RCC 7860 (cell line): ENCODE measurements at places on chromosomes 12 and 14.

DNA sequence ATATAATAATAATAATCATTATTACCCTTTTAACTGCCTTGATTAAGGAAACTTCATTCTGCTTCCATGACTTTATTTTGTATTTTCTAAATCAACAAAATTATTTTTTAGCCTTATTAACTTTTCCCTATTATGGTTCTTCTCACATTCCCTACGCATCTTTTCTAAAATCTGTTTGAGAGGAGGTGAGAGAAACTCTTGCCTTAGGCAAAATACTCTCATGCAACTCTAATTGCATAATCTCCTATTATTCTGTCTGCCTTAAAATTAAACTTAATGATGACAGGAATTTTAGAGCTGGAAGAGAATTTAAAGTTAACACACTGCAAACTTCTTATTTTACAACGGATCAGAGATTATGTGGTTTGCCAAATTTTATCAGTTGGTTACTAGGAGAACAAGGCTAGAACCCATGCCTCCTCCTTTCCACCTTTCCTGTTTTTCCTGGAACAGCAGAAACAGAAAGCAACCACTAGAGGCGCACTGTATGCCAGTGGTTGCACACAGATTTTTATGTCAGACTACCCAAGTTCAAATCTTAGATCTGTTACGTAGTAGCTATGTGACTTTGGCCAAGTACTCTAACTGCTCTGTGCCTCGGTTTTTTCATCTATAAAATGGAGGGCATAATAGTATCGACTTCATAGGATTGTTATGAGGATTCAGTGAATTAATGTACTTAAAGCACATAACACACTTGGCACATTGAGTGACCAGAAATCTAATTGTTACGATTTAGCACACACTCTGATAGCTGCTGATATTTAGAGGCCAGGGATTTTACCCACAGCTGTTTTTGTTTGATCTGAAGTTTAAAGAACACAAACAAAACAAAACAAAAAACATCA lies 4.3 kb upstream of the BRMS1L start:
- no peak for DNase-seq

DNA sequence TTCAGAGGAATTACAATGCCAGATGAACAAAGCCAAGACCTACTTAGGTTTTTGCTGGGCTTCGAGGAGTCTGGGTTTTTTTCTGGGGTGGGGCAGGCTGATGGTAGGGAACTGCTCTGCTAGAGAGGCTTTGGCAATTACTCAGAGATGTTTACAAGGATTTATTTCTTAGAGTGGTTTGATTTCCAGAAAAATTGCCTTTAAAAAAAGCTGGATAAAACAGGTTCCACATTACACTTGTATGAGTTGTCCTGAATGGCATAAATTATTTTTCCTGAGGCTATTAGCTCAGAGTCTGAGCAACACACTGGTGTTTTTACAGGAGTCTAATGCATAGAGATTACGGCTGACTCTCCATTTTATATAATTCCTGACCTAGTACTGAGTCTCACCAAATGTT lies 118.5 kb upstream of the FRMD6 start:
- no peak for DNase-seq

DNA sequence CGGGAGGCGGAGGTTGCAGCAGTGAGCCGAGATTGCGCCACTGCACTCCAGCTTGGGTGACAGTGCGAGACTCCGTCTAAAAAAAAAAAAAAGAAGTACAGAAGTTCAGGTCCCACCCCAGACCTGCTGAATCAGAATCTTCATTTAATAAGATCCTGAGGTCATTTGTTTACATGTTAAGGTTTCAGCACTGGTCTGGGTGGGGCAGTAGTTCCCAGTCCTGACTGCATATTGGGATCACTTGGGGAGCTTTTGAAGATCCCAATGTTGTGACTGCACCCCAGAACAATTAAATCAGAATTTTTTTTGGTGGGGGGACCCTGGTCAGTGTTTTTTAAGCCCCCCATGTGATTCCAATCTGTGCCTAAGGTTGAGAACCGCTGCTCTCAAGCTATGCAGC lies 11.7 kb upstream of the COL2A1 start:
- no peak for DNase-seq

DNA sequence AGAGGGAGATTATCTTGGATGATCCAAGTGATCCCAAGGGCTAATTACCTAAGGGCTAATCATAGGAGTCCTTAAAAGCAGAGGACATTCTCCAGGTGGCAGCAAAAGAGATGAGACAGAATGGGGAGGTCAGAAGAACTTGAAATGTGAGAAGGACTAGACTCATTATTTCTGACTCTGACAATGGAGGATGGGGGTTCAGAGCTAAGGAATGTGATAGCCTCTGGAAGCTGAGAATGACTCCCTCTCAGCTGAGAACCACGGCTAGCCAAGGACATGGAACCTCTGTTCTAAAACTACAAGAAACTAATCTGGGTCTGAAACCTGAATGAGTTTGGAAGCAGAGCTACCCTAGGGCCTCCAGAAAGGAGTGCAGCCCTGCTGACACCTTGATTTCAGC lies 35.6 kb upstream of the ANKS1B start:
- no peak for DNase-seq

DNA sequence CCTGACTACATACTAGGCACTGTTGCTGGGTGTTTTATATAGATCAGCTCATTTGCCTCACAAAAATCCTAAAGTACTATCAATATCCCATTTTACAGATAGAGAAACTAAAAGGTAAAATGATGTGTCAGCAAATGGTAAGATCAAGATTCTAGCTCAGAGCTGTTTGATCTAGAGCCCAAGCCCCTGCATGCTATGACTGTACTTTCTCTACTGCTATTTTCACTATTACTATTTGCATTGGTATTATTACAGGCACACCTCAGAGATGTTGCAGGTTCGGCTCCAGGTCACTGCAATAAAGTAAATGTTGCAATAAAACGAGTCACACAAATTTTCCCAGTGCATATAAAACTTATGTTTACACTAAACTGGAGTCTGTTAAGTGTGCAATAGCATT lies 10.9 kb downstream of the ISCU start:
- no peak for DNase-seq

DNA sequence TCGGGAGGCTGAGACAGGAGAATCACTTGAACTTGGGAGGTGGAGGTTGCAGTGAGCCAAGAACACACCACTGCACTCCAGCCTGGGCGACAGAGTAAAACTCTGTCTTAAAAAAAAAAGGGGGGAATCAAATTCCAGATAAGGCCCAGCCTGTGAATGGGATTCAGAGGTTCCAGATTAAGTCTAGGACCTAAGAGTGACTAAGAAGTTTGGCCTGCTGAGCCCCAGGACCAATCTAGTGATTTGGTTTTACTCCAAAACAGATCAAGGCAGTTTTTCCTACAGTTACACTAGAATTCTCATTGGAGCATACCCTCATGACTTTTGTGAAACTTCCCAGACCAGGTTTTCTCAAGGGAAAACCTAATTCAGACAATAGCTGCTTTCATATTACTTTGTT lies 22.8 kb downstream of the EXOC5 start:
- no peak for DNase-seq

DNA sequence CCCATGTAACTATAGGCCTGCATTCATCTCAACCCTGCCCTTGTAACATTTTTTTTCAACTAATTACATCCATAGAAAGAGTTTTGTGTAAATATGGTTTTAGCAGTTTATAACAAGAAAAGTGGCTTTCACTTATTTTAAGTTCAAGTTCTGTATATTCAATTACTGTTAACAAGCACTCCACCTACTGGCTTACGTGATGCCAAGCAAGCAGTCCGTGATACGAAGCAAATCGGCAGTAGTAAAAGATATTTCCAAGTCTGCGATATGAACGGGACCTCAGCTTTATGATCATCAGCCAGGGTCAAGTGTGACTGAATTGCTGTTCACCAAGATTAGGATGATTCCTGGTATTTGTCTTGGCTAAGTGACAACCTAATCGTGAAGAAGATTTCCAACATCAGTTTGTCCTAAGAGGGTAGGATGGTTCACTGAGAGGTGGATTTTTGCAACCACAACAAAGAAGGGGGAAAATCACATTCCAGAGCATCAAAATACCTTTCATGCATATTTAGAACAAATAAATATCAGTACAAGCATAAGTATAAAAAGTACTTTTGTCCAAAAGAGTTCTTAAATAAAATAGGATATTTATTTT lies 456.2 kb downstream of the FOXG1 start:
- peak; percentile 13 for DNase-seq

GRCh38 chr12:98418357-98419075 lies 96.9 kb upstream of the TMPO start:
- DNase-seq = peak; percentile 47

DNA sequence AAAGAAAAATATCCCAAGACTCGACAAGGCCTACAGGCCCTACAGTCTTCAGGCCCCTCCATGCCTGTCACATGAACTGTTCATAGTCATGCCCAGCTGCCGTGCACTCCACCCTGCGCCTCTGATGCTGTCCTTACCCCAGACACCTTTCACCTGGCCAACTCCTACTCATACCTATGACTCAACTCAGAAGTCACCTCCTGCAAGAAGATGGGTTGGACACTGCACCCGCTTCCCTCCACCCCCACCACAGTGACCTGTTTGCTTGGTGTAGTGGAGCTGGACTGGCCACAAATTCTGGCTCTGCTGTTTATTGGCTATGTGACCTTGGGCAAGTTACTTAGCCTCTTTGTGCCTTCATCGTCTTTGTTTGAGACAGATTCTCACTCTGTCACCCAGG lies 56.2 kb downstream of the PHETA1 start:
- no peak for DNase-seq

GRCh38 chr12:1576410-1577241 lies 17.8 kb downstream of the FBXL14 start:
- no peak for DNase-seq
